ENCODE measurements at places on chromosomes 13 and 19. TPM values are rescaled to one million over a fixed set of nuclear protein-coding genes. Genes with fewer than 3 reads are reported as not detected.

GRCh38 chr13:39485314-39485700, 117.7 kb downstream of the LHFPL6 start:
- no peaks in the 10 kb centered on the region for H3K4me1 ChIP-seq
- H3K27ac ChIP-seq, result no peak overlapping the region
- H3K27me3 ChIP-seq, result no peaks in the 10 kb centered on the region
- H3K4me3 ChIP-seq, result no peak overlapping the region
- H3K36me3 ChIP-seq, result no peaks in the 10 kb centered on the region

SRRM5 gene
- 1.4 TPM for total RNA-seq

DNA sequence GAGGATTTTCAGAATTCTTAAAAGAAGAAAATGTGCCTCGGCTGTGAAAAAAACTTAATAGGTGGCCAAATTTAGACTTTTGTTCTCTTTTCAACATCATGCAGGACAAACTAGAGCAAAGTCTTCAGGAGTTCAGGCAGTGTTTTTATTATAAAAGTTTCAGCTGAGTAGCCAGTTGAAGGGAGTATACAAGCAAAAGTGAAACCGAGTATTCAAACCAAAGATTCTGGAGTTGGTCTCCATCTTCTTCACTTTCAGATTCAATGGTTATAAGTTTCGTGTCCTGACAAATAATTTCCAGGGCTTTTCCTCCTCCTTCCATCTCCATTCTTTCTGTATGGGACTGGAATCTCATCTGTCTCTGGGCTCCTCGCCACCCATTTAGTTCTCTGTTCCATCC, 379.7 kb downstream of the GPC5 start:
- no peak for DNase-seq
- H3K36me3 ChIP-seq, result no peaks in the 10 kb centered on the region
- H3K4me1 ChIP-seq, result no peaks in the 10 kb centered on the region
- no peak overlapping the region for H3K27ac ChIP-seq

DNA sequence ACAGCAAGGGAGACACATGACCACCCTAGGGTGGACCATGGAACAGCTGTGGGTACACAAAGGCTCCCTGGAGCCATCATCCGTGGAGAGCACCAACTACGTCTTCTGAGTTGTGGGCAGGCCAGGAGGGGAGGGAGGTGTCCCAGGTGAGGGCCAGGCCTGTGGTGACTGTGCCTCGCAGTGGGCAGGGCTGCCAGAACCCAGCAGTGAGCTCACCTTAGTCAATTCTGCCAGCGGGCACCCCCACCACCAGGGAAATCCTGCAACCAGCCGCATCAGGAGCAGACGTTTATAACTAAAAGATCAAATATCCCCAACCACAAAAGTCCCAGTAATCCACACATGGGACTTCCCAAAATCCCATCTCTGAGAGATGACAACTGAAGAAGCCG, 19.6 kb downstream of the ELL start:
- H3K36me3 ChIP-seq, result no peaks in the 10 kb centered on the region
- H3K27me3 ChIP-seq, result no peaks in the 10 kb centered on the region
- peak overlapping the region; percentile 49 for H3K4me3 ChIP-seq
- H3K4me1 ChIP-seq, result peaks cover 97% of the 10 kb centered on the region
- DNase-seq, result no peak

RFPL4A gene
- not detected for total RNA-seq

TSC22D1 gene
- total RNA-seq, result 37.7 TPM

NDUFA11 gene
- 116 TPM for total RNA-seq

- H3K4me1 ChIP-seq, result peaks cover 2% of the 10 kb centered on the region
- peaks cover 39% of the 10 kb centered on the region for H3K36me3 ChIP-seq
- DNase-seq, result no peak
- no peak overlapping the region for H3K27ac ChIP-seq
Observed at GRCh38 chr13:73684286-73684685, 449.9 kb downstream of the KLF12 start.

DNA sequence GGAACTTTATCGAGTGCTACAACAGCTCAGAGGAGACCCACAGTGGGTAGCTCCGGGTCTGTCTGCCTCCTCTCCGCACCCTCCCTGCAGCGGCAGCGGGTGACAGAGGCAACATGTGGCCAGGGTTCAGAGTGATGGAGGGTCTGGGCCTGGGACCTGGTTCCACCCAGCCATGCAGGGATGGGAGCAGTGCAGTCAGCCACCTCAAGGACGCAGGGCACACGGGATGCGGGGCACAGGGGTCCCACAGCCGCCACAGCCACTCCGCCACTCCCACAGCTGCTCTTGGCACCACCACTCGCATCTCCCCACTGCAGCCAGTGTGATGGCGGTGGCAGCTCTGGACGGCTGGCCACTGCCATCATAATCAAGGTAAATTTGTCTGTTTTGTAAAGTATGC, 892.9 kb downstream of the OLFM4 start:
- no peak overlapping the region for H3K4me3 ChIP-seq
- H3K27ac ChIP-seq, result no peak overlapping the region
- H3K4me1 ChIP-seq, result no peaks in the 10 kb centered on the region
- H3K27me3 ChIP-seq, result no peaks in the 10 kb centered on the region
- DNase-seq, result no peak

GRCh38 chr19:48835734-48836088, 580 bp downstream of the HSD17B14 start:
- H3K4me3 ChIP-seq, result peak overlapping the region; percentile 79
- peak overlapping the region; percentile 84 for H3K27ac ChIP-seq
- peaks cover 17% of the 10 kb centered on the region for H3K4me1 ChIP-seq
- peak; percentile 87 for DNase-seq
- H3K27me3 ChIP-seq, result no peaks in the 10 kb centered on the region

DNA sequence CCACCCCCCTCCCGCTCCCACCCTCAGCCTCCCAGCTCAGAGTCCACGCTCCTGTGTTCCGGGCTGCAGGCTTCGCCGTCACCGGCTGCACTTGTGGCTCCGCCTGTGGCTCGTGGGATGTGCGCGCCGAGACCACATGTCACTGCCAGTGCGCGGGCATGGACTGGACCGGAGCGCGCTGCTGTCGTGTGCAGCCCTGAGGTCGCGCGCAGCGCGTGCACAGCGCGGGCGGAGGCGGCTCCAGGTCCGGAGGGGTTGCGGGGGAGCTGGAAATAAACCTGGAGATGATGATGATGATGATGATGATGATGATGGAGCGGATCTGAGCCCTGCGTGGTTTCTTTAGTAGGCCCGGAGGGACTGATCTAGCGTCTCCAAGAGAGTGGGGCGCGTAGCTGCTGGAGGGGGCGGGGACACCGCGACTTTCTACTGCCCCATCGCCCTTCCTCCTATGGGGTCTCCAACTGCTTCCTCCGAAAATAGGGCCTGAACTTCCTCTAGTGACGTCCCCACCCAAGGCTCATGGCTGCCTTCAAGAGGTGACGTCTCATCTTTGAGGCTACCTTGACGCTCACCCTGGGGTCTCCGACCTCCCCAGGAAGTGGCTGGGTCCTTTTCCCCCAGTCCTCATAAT, 1.4 kb downstream of the RETN start:
- no peak for DNase-seq
- H3K4me3 ChIP-seq, result peak overlapping the region; percentile 74
- H3K27ac ChIP-seq, result peak overlapping the region; percentile 83
- H3K27me3 ChIP-seq, result peaks cover 52% of the 10 kb centered on the region

GRCh38 chr19:3923912-3924311, 9.0 kb upstream of the NMRK2 start:
- no peak overlapping the region for H3K27ac ChIP-seq
- no peak overlapping the region for H3K4me3 ChIP-seq
- H3K4me1 ChIP-seq, result no peaks in the 10 kb centered on the region

- H3K4me1 ChIP-seq, result peaks cover 19% of the 10 kb centered on the region
- peak overlapping the region; percentile 89 for H3K27ac ChIP-seq
- peak overlapping the region; percentile 84 for H3K4me3 ChIP-seq
- peaks cover 10% of the 10 kb centered on the region for H3K36me3 ChIP-seq
- peak; percentile 94 for DNase-seq
- H3K27me3 ChIP-seq, result no peaks in the 10 kb centered on the region
Observed at GRCh38 chr19:58513694-58514563, 2.1 kb upstream of the SLC27A5 start.

- H3K36me3 ChIP-seq, result peaks cover 3% of the 10 kb centered on the region
- peak overlapping the region; percentile 98 for H3K27ac ChIP-seq
- no peaks in the 10 kb centered on the region for H3K27me3 ChIP-seq
Observed at GRCh38 chr19:6738787-6739389, 592 bp upstream of the TRIP10 start.

DNA sequence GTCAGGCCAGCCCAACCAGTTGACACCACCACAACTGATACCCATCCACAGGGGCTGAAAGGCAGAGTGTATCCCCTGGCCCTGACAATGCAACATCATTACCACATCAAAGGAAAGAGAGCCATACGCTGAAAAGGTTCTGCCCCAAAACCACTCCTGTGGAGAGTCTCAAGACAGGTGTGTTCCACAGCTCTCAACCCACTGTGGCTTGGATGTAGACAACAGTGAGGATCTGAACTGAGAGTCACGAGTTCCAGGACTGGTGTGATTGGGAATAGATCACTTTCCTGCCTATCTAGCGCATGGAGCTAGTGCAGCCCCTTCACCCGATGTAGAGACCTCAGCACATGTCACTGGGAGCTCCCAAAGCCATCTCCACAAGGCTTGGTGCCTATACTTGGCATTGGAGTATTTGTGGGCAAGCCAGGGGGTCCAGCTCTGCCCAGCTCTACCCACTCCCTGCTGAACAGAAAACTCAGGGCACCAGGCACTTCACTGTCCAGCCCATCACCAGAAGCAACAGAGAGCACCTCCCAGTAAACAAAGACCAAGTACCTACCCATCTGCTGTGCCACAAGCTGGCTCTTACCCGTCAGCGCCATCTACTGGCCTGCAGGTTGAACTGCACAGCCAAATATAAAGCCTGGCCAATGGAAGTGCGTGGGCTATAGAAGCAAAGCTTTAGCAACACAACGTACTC, 579.5 kb downstream of the UQCRFS1 start:
- no peaks in the 10 kb centered on the region for H3K27me3 ChIP-seq
- H3K27ac ChIP-seq, result no peak overlapping the region
- peaks cover 21% of the 10 kb centered on the region for H3K4me1 ChIP-seq
- peak; percentile 30 for DNase-seq
- H3K36me3 ChIP-seq, result no peaks in the 10 kb centered on the region

ATXN8OS gene
- total RNA-seq, result not detected

DKKL1 gene
- not detected for total RNA-seq

DNA sequence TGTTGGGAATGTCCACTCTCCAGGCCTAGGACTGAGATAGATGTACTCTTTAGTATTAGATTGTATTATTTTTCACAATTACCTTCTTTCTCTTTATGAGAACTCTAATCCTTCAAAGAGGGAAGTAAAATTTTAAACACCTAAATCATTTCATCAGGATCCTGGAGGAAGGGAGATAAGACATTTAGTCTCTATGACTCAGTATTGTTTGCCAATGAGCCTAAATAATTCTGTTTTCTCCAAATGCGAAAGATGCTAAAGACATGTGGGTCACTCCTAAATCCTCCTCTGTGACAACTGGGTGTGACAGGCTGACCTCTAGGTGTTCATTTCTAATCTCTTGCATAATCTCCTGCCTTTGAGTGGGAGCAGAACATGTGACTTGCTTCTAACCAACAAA, 1736.6 kb upstream of the MIR17HG start:
- H3K4me1 ChIP-seq, result no peaks in the 10 kb centered on the region
- no peaks in the 10 kb centered on the region for H3K36me3 ChIP-seq
- DNase-seq, result no peak
- H3K27ac ChIP-seq, result no peak overlapping the region

- no peak for DNase-seq
- H3K36me3 ChIP-seq, result no peaks in the 10 kb centered on the region
- no peak overlapping the region for H3K27ac ChIP-seq
- H3K27me3 ChIP-seq, result peaks cover 26% of the 10 kb centered on the region
Observed at GRCh38 chr13:98783856-98784478, 31.5 kb upstream of the SLC15A1 start.

CYP4F2 gene
- not detected for total RNA-seq

TMPRSS9 gene
- total RNA-seq, result not detected

- no peak for DNase-seq
- peak overlapping the region; percentile 98 for H3K27ac ChIP-seq
- H3K4me1 ChIP-seq, result peaks cover 78% of the 10 kb centered on the region
- no peaks in the 10 kb centered on the region for H3K27me3 ChIP-seq
Observed at GRCh38 chr13:40206241-40207000, 460.0 kb downstream of the FOXO1 start.

ONECUT3 gene
- total RNA-seq, result not detected

DNA sequence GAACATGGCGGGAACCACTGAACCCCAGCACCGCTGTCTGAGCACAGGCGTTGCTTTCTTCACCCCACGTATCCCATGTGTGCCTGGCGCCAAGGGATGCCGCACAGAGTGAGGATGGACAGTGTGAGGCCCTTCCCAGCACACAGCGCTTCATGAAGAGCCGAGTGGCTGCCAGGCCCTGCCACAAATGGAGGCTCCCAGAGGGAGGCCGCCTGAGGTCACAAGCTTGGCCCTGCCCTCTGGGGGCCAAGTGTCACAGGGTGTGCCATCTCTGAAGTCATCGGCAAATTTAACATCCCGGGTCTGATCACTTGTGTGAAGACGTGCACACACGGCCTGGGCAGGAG, 24.4 kb downstream of the MPND start:
- peak overlapping the region; percentile 92 for H3K27ac ChIP-seq
- H3K36me3 ChIP-seq, result no peaks in the 10 kb centered on the region
- DNase-seq, result no peak

DNA sequence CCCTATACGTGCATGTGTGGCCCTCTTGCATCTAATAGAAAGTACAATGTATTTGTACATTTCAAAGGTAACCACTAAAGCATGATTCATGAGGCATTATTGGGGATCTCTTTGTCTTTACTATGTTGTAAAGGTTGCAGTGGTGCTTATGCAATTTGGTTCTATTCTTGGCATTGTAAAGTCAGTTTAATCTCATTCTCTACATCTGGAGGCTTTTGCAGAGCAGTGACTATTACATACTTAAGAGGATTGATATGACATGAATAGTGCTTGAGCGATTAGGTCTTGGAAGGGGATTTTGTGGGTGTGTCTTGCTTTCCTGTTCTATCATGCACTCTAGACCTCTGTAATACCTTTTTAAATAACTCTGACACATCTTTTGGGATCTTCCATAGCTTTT, 610.0 kb downstream of the EFNB2 start:
- H3K27ac ChIP-seq, result no peak overlapping the region
- no peaks in the 10 kb centered on the region for H3K4me1 ChIP-seq
- no peaks in the 10 kb centered on the region for H3K36me3 ChIP-seq
- DNase-seq, result no peak

Data from naive thymus-derived CD8-positive, alpha-beta T cell (primary cell).